ENCODE measurements at places on chromosomes 3 and 15.

- no peak for DNase-seq
These were observed 98.1 kb upstream of the CLSTN2 start for GRCh38 chr3:139836698-139837464.

DNA sequence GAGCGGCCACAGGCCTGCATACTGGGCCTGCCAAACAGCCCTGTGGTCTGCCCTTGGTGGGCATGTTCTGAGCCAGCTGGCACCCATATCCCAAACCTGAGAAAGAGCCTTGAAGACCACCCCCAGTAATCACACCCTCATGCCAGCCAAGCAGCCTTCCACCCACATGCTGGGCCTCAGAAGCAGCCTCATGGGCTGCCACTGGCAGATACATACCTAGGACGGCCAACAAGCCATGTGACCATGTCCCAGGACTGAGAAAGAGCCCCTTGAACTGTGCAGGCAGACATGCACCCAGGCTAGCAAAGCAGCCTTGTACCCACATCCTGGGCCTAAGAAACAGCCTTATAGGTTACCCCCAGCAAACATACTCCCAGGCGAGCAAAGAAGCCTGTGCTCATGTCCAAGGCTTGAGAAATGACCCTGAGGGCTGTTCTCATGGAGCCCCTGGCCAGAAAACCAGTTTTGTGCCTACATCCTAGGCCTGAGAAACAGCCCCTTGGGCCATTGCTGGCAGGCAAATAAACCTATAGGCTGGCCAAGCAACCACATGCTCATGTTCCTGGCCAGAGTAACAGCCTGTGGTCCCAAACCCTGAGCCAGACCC, 24.9 kb downstream of the TUBGCP5 start:
- no peak for DNase-seq

GRCh38 chr15:92226020-92226612, 167.6 kb upstream of the ST8SIA2 start:
- DNase-seq = no peak

GRCh38 chr3:13878281-13879101, 1.4 kb downstream of the WNT7A start:
- DNase-seq = no peak

DNA sequence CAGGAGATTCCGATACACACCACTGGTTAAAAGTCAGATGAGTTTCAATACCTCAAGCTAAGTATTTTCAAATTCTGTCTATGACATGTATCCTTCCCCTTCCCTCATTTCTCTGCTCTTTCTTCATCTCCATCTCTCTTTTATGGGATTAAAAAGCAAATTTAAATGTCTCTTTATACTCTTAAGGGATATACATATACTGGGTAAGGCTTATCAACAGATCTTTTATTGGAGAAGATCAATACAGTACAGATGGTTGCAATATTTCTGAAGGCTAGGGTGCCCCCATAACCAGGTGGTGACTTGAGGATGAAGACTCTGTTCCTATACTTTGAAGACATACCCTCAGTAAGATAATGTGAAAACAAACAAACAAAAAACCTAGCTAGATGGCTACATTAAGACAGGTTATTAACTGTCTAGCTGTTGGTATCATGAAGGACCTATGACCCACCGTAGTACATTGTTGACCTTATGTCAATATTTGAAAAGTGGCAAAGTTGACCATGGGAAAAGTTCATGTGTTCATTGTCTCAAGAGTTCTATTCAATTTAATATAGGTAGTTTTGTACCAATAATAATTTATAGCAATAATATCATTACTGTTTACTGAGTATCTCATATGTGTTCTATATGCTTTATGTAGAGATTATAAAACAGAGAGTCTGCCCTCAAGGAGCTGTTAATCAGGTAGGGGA, 319.8 kb downstream of the LPP start:
- no peak for DNase-seq

GRCh38 chr3:185070491-185071286, 82.2 kb downstream of the C3orf70 start:
- DNase-seq = no peak

- no peak for DNase-seq
These were observed 8.0 kb upstream of the SLC22A13 start for GRCh38 chr3:38257583-38257982.

DNA sequence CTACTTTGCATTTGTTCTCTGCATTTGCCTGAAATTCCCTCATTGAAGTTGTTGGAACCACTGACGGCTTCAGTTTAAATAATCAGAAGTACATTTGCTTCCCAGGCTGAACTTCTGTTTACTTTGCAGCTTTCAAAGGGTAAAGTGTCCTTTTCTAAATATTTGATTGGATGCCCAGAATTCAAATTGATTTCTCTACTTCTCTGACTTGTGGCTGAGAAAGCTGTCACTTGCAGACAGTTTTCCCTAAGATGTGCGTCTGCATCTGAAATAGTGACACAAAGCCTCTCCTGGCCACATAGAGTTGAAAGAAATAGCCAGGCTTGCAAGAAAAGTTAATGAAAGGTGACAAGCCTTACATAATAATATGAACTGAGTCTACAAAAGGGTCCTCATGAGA, 299.6 kb downstream of the THSD4 start:
- DNase-seq = no peak

GRCh38 chr15:51186891-51187290, 92.2 kb upstream of the TNFAIP8L3 start:
- no peak for DNase-seq
